ENCODE measurements at places on chromosomes 3 and 15. TPM values are rescaled to one million over a fixed set of nuclear protein-coding genes. Genes with fewer than 3 reads are reported as not detected.

VEPH1 gene
- total RNA-seq = 0.21 TPM

FANCD2OS gene
- total RNA-seq = not detected

CYP1A2 gene
- not detected for total RNA-seq

PIGZ gene
- total RNA-seq = 7.9 TPM

GRCh38 chr3:160695003-160695402, 18.0 kb downstream of the ARL14 start:
- H3K4me1 ChIP-seq = peaks cover 14% of the 10 kb centered on the region
- DNase-seq = no peak
- H3K27me3 ChIP-seq = no peaks in the 10 kb centered on the region
- no peak overlapping the region for H3K27ac ChIP-seq
- H3K36me3 ChIP-seq = no peaks in the 10 kb centered on the region

DNA sequence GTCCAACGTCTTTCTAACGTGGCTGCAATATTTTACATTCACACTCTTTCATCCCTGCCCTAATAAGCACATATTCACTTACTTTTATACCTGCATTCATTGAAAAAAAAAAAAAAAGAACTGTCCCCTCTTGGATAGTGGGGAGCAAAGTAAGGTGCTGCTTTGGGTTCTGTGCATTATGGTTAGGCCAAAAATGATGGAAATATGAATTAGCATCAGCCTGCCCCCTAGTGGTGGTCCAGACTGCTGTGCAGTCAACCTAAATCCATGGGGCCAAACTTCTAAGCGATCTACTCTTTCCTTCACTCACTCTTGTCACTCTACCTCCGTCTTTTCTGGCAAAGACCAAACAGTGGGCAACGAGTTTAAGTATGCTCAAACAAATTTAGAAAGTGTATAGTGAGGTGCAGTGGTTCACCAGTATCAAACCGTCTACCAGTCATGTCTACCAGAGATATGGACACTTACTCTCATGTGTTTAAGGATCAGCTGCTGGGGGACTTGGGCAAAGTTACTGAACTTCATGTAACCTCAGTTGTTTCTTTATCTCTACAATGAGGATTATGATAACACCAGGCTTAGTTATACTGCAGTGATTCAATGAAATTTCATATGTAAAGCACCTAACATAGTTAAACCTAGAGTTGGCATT, 61.5 kb upstream of the GRM7 start:
- no peaks in the 10 kb centered on the region for H3K36me3 ChIP-seq
- H3K4me3 ChIP-seq = no peak overlapping the region
- no peak for DNase-seq
- H3K27me3 ChIP-seq = no peaks in the 10 kb centered on the region
- H3K27ac ChIP-seq = no peak overlapping the region
- H3K4me1 ChIP-seq = no peaks in the 10 kb centered on the region

GRCh38 chr15:64500695-64501395, 40.5 kb downstream of the ZNF609 start:
- no peaks in the 10 kb centered on the region for H3K27me3 ChIP-seq
- H3K4me3 ChIP-seq = no peak overlapping the region
- H3K4me1 ChIP-seq = peaks cover 20% of the 10 kb centered on the region
- H3K27ac ChIP-seq = no peak overlapping the region
- H3K36me3 ChIP-seq = peaks cover 20% of the 10 kb centered on the region

- no peaks in the 10 kb centered on the region for H3K27me3 ChIP-seq
- H3K36me3 ChIP-seq = peaks cover 4% of the 10 kb centered on the region
- H3K4me1 ChIP-seq = peaks cover 20% of the 10 kb centered on the region
- peak overlapping the region; percentile 71 for H3K4me3 ChIP-seq
These were observed 46.3 kb downstream of the ZBTB20 start for GRCh38 chr3:115100806-115101205.

GRCh38 chr3:32403663-32404062, 12.0 kb downstream of the CMTM7 start:
- H3K4me3 ChIP-seq = no peak overlapping the region
- H3K4me1 ChIP-seq = peaks cover 23% of the 10 kb centered on the region
- no peak for DNase-seq
- no peak overlapping the region for H3K27ac ChIP-seq
- no peaks in the 10 kb centered on the region for H3K27me3 ChIP-seq

- DNase-seq = no peak
- no peaks in the 10 kb centered on the region for H3K4me1 ChIP-seq
- H3K27me3 ChIP-seq = peaks cover 51% of the 10 kb centered on the region
- H3K27ac ChIP-seq = no peak overlapping the region
- no peaks in the 10 kb centered on the region for H3K36me3 ChIP-seq
- H3K4me3 ChIP-seq = no peak overlapping the region
These were observed 296.8 kb upstream of the CHRM5 start for GRCh38 chr15:33671456-33671855.

DNA sequence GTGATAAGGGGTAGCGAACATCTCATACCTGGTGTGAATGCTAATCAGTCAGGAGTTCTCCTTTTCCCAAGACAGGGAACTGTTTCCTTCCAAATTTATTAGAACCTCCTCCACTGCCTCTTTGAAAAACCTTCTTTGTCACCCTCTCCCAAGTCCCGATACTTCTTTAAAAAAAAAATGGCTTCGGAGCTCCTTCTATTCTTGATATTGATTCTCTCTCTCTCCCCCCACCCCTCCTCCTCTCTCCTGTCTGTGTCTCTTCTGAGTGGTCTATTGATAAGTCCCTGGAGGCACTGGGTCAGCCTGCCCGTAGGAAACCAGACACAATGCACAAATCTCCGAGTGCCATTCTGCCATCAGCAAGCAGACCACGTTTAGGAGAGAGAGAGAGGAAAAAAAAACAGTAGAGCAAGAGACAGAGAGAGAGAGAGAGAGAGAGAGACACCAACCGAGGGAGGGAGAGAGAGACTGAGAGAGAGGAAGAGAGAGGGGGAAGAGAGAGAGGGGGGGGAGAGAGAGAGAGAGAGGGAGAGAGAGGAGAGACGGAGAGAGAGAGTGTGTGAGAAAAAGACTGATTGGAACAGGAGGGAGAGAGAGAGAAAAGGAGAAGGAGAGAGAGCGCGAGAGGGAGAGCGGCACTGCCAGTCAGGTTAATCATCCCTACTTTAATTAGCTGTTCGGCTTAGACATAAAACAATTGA, 160.9 kb downstream of the TIGIT start:
- H3K4me3 ChIP-seq = no peak overlapping the region
- no peak for DNase-seq
- no peaks in the 10 kb centered on the region for H3K36me3 ChIP-seq
- peaks cover 9% of the 10 kb centered on the region for H3K4me1 ChIP-seq
- no peak overlapping the region for H3K27ac ChIP-seq

DNA sequence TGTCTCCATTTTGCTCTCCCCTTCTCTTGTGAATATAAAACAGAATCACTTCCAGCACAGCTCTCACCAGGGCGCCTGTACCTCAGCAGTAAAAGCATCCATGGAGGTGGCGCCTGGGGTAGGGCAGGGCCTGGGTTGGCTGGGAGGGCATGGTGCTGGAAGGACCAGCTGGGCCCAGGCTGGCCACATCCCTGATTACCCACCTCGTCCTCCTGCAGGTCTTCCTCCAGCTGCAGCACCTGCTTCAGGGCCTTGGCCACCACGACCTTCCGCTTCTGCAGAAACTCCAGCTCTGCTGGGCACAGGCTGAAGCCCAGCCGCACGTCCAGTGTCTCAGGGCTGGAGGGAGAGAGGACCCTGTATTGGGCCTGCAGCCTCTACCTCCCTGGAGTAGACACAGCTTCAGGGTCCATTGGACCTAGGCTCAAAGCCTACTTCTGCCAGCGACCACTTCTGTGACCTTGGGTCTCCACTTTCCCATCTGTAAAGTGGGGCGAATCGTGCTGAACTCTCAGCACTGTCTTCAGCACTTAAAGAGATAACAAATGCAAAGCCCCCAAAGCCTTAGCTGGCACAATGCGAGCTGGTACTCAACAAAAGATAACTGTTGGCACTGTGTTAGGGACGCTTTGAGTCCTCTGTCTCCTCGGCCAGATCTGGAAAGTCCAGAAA, 23.8 kb downstream of the PLA2G4E start:
- H3K27me3 ChIP-seq = peaks cover 20% of the 10 kb centered on the region
- no peaks in the 10 kb centered on the region for H3K4me1 ChIP-seq
- H3K4me3 ChIP-seq = no peak overlapping the region
- no peak overlapping the region for H3K27ac ChIP-seq
- no peaks in the 10 kb centered on the region for H3K36me3 ChIP-seq
- no peak for DNase-seq

DNA sequence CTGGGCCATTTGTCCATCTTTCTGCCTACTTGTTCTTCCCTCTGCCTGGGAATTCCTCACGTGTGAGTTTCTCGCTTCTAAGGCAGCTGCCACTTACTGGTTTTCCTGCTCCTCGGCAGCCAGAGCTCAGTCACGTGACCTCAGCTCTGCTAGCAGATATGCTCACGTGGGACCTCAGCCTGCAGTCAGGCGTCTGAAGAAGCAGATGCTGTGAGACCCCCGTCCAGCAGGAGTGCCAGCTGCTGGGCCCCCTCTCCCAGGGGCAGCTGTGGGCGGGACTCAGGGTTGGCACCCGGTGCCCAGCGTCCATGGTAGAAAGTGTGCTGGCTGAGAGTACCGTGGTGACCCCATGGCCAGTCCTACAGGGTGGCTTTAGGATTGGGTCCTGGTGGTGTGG, 161.3 kb upstream of the TLE3 start:
- H3K27me3 ChIP-seq = peaks cover 77% of the 10 kb centered on the region
- DNase-seq = no peak
- H3K27ac ChIP-seq = no peak overlapping the region
- H3K4me1 ChIP-seq = peaks cover 2% of the 10 kb centered on the region

GRCh38 chr3:114850898-114851297, 296.2 kb downstream of the ZBTB20 start:
- H3K27me3 ChIP-seq = no peaks in the 10 kb centered on the region
- H3K4me1 ChIP-seq = peaks cover 7% of the 10 kb centered on the region
- no peaks in the 10 kb centered on the region for H3K36me3 ChIP-seq
- no peak for DNase-seq

GRCh38 chr3:72144773-72145505, 360.0 kb upstream of the PROK2 start:
- H3K4me1 ChIP-seq = peaks cover 2% of the 10 kb centered on the region
- no peaks in the 10 kb centered on the region for H3K36me3 ChIP-seq
- no peak overlapping the region for H3K4me3 ChIP-seq
- no peak overlapping the region for H3K27ac ChIP-seq
- H3K27me3 ChIP-seq = peaks cover 26% of the 10 kb centered on the region

GRCh38 chr3:45806072-45806471, 9.7 kb upstream of the SLC6A20 start:
- H3K27me3 ChIP-seq = peaks cover 14% of the 10 kb centered on the region
- peaks cover 11% of the 10 kb centered on the region for H3K36me3 ChIP-seq
- no peak overlapping the region for H3K4me3 ChIP-seq

DNA sequence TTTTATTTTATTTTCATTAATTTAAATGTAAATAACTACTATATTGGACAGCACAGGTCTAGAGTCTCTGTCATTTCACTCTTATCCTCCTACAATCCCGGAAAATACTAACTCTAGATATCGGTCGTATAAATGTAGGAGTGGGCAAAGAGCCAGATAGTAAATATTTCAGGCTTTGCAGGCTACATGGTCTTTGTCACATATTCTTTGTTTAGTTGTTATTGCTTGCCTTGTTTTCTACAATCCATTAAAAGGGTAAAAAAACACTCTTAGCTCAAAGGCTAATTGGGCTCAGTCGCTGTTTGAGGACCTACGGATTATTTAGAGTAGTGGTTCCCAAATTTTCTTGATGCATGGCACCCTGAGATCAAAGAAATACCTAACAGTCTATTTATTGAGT, 1.7 kb downstream of the KNL1 start:
- no peak for DNase-seq
- H3K36me3 ChIP-seq = no peaks in the 10 kb centered on the region
- no peak overlapping the region for H3K27ac ChIP-seq
- no peak overlapping the region for H3K4me3 ChIP-seq
- H3K4me1 ChIP-seq = peaks cover 13% of the 10 kb centered on the region

GRCh38 chr15:34802803-34803750, 7.7 kb upstream of the ACTC1 start:
- H3K27me3 ChIP-seq = peaks cover 7% of the 10 kb centered on the region
- no peak for DNase-seq
- no peak overlapping the region for H3K27ac ChIP-seq
- no peaks in the 10 kb centered on the region for H3K36me3 ChIP-seq

DNA sequence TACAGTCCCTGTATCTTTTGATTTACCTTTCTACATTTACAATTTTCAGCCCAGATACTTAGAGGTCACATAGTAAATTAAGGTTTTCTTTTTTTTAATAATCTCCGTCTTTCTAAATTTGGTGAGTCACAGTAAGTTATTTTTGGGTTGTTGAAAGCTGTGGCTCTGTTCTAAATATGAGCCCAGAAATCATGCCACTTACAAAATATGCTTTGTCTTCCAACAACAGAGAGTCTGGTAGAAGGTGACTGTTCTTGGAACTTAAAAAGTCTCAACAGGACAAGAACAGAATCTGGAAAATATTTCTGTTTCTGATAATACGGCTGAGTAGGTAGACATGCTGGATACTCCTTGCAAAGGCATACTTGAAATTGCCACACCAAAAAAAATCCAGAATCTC, 16.0 kb downstream of the GOLGA8S start:
- peaks cover 3% of the 10 kb centered on the region for H3K4me1 ChIP-seq
- no peak for DNase-seq
- no peaks in the 10 kb centered on the region for H3K27me3 ChIP-seq
- no peaks in the 10 kb centered on the region for H3K36me3 ChIP-seq
